ENCODE measurements at places on chromosomes 3 and 15.
A peak's percentile ranks its signal among the peaks of the same experiment; 100 is the strongest.

- DNase-seq = no peak
Observed at GRCh38 chr3:94787734-94788270, 724.9 kb downstream of the NSUN3 start.

GRCh38 chr3:30393079-30393478 lies 213.3 kb upstream of the TGFBR2 start:
- DNase-seq = no peak

DNA sequence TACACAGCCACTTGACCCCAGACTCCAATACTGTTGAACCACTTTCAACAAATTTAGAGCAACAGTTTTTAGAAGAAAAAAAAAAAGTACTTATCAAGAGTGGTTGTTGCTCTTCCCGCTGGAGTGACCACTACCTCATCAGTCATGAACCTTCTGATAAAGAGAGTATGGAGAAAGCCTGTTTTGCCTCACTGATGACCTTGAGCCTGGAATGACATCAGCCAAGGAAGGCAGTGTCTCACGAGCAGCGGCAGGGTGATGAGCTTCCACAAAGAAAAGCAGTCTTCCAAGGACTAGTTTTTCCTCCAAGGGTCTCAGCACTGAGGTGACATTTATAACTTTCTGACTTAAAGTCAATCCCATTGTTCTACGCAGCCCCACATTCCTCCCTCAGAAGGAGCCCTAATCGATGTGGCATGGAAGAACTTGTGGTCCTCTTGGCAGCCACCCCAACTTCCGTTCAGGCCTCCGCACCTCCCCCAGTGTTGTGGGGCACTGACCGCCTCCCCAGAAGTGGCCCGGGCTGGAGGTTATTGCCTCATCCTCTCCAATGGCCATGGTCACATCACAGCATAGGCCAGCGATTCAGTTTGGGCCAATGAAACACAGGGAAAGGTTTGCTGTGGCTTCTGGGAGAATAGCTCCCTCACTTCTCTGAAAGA lies 1.8 kb upstream of the CYP11A1 start:
- DNase-seq = no peak

GRCh38 chr3:129305592-129306091 lies 27.0 kb downstream of the HMCES start:
- no peak for DNase-seq

DNA sequence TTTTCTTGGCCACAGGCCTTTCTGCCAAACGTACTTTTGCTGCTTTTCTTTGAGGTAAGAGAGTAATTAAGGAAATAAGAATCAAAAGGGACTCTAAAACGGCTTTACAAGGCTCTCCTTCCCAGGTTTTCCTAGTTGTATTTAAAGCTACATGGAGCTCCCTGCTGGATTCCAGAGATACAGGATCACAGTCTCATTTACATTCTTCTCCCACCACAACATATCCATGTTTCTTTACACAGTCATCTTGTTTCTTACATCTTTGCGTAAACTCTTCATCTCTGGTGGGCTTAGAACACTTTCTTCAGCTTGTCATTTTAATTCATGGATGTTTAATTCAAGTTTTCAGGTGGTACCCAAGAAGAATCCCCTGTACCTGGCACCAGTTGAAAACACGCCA lies 117.6 kb upstream of the BFSP2 start:
- no peak for DNase-seq

GRCh38 chr3:143070977-143071551 lies 48.5 kb upstream of the CHST2 start:
- DNase-seq = no peak

DNA sequence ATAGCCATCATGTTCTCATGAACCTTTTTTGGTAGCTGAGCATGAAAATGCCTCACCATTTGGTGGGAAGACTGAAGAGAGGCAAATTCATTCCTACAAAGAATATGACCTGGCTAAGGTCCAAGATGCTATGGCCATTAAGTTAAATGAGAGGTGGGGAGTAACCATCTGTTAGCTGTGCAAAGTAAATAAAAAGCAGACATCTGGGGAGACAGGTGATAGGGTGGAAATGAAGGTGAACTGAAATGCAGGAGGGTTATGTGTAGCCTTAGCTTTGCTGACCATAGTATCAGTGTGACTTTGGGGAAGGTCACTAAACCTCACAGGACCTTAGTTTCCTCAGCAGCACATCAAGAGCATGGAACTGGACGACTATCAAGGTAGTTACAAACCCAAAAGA lies 111.0 kb upstream of the STRIT1 start:
- peak; percentile 36 for DNase-seq

GRCh38 chr3:73540969-73541740 lies 83.6 kb downstream of the PDZRN3 start:
- DNase-seq = no peak

DNA sequence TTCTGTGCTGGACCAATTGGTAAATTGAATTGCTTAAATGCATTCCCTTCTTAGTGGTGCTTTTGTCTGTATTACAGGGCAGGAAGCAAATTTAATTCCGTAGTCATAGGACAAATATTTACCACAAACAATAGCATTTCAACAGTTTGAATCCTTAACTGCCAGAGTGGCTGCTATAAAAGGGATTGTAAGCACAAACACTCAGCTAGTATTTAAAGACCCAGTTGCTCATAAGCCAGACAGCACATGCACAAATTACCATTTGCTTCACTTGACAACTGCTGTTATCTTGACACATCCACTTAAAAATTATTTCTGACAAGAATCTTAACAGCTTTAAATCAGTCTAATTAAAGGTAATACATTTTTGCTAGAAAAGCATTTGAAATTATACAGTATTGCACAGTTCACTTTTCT lies 490.2 kb upstream of the ADAMTS9 start:
- DNase-seq = no peak

GRCh38 chr3:145936971-145937370 lies 224.0 kb downstream of the PLOD2 start:
- DNase-seq = no peak

- no peak for DNase-seq
Observed at GRCh38 chr3:65485826-65486469, 552.8 kb downstream of the MAGI1 start.

DNA sequence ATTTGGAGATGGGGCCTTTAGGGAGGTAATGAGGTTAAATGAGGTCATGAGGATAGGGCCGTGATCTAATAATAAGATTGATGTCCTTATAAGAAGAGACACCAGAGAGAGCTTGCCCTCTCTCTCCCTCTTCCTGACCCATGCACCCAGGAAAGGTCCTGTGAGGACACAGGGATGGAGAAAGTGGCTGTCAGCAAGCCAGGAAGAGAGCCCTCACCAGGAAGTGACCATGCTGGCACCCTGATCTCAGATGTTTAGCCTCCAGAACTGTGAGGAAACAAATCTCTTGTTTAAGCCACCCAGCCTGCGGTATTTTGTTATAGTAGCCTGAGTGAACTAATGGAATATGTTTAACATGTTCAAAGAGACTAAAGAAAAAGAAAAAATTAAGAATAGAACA lies 15.3 kb upstream of the GNB5 start:
- no peak for DNase-seq

- no peak for DNase-seq
Observed at GRCh38 chr3:157824281-157824680, 281.9 kb downstream of the SHOX2 start.

GRCh38 chr15:58686286-58686685 lies 63.2 kb downstream of the ADAM10 start:
- DNase-seq = no peak

DNA sequence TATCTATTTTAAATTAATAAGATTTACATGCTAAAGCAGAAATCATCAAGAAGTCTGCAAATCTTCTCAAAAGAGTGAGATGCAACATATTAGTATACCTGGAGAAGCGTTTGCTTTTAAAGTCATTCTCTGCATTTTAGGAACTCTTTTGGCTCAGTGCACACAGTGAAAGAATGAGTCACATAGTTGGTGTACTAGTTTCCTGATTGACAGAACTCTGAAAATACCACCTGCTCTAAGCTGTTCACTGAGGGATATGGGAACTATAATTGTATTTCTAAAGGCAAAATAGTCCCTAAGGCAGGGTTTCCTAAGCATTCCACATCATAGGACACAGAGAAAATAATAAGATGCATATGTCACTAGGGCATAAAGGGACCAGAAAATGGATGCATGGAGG lies 838.5 kb downstream of the DIPK2A start:
- DNase-seq = no peak

All from NCI-H2171 (cell line).